ENCODE measurements at places on chromosomes 7 and 10.

- DNase-seq: no peak
These were observed 112.2 kb upstream of the RAB18 start for GRCh38 chr10:27391916-27392315.

- no peak for DNase-seq
These were observed 361.7 kb upstream of the ETV1 start for GRCh38 chr7:14351167-14351566.

- no peak for DNase-seq
These were observed 32.8 kb upstream of the FAM20C start for GRCh38 chr7:159370-160270.

DNA sequence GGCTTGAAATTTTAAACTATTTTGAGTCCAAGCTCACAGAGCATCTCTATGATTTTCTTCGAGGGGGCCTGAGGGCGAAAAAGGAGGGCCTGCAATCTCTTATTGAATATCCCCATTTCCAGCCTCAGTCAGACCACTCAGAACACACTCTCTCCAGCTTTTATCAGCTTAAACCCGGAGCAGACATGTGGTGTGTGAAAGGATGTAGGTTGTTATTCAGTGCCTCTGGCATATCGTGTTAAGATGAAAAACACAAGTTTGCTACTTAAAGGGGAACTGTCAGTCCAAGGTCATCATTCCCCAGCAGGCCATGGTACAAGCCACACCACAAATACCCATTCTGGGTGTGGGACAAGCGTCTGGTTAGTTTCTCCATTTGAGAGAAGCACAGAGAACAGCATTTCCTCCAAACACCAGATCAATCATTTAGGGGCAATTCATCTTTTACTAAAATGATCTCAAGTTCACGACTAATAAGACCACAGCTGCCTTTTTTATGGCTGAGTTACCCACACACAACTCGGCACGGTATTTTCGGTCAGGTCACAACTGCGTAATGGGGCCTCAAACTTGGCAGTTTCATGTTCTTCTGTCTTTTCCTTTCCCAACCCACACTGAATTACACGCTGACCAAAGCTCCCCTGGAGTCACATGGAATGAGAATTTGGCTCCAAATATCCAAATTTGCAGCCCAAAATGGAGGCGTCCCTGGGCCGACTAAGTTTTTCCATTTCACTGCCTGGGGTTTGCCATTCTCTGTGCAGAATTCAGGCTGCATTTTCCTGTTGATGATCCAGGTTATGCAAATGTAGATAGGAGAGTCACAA lies 188.4 kb downstream of the SEM1 start:
- DNase-seq: no peak

DNA sequence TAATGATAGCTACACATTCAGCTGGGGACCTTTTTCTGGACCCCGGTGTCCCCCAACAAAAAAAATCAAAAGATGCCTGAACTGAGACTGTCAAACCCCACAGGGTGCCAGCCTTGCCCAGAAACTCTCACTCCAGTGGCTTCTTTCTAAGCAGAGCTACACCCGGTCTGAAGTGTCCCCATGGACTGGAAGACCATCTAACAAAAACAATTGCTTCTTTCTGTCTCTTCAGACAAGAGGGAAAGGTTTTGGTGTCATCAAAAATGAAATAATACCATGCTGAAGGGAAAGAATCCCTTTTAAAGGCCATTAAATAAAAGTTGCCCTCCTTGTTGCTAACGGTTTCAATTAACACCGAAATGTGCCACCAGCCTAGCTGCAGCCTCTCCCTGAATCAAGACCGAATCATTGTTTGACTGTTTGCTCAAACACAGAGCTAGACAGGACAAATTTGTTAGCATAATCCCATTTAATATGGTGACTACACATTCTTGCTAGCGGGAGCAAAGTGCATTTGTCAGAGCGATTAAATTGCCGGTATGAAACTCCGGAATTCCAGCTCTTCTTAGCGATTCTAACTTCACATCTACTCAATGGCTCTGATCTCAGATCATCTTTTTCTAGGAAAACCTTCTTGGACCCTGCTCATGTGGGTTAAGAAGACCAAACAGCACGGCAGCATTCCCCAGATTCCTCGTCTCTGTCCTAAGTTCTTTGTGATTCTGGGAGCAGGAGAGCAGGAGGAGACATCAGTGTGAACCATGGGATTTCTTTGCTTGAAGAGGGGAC lies 397.5 kb upstream of the PRKCQ start:
- DNase-seq: no peak

DNA sequence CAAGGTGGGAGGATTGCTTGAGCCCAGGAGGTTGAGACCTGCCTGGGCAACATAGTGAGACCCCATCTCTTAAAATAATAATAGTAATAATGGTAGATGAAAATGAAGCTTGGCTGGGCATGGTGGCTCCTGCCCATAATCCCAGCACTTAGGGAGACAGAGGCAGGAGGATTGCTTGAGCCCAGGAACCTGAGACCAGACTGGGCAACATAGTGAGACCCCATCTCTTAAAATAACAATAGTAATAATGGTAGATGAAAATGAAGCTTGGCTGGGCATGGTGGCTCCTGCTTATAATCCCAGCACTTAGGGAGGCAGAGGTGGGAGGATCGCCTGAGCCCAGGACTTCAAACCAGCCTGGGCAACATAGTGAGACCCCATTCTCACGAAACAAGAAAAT lies 49.5 kb upstream of the LMTK2 start:
- DNase-seq: no peak

DNA sequence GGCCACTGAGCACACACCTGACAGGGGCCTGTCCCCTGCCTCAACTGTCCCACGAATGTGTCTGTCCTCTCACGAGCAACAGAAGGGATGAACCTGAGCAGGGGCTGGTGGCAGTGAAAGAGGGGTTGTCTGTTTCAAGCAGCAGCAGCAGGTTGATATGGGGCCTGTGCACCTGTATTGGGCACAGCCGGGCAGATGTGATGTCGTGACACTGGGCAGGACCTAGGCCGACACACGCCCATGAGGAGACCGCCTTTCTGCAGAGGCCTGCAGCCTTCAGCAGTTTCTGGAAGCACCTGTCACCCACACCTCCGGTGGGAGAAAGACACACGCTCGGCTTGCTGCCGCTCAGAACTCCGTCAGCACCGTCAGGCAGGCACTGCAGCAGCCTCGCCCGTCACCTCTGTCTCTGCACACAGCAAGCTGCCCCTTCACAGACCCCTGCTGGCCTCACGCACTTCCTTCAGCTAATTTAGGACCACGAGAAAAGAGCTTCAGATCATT lies 48.5 kb downstream of the AMZ1 start:
- DNase-seq: no peak

- DNase-seq: no peak
These were observed 643.6 kb downstream of the SORCS3 start for GRCh38 chr10:105284476-105285215.

DNA sequence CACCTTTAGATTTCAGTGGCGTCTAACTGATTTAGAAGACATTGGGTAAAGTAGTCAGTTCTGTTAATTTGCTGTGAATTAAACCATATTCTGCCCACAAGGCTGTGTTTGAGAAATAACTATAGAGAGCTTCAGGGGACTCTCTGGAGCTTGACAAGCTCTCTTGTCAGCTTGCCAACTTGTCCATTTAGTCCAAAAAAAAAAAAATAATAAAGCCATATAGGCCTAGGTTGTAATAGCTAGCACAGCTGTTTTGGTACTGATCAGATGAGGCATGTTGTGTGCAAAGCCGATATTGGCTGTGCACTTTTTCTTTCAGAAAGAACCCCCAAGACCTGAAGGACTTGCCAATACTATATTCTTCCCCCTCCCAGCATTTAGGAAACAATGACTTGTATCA lies 20.2 kb upstream of the ZNF282 start:
- no peak for DNase-seq

GRCh38 chr7:135158874-135159273 lies 11.0 kb downstream of the TMEM140 start:
- no peak for DNase-seq

GRCh38 chr10:98608411-98608810 lies 161.7 kb upstream of the HPS1 start:
- DNase-seq: no peak

- no peak for DNase-seq
These were observed 1.7 kb downstream of the URGCP start for GRCh38 chr7:43904533-43905208.

DNA sequence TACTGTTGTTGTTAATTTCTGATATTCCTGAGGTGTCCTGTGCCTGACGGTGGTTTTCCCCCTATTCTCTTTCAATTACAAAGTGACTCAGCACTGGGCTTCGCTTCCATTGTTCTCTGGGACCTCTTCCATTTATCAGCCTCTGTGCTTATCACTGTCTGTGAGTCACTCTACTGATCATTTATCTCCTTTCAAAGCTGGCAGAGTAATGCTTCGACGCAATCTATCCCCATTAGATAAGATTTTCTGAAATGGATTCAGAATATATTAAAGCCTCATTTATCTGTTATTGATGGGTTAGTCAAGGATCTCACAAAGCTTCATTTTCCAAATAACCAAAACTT lies 679.2 kb downstream of the SDK1 start:
- DNase-seq: no peak

DNA sequence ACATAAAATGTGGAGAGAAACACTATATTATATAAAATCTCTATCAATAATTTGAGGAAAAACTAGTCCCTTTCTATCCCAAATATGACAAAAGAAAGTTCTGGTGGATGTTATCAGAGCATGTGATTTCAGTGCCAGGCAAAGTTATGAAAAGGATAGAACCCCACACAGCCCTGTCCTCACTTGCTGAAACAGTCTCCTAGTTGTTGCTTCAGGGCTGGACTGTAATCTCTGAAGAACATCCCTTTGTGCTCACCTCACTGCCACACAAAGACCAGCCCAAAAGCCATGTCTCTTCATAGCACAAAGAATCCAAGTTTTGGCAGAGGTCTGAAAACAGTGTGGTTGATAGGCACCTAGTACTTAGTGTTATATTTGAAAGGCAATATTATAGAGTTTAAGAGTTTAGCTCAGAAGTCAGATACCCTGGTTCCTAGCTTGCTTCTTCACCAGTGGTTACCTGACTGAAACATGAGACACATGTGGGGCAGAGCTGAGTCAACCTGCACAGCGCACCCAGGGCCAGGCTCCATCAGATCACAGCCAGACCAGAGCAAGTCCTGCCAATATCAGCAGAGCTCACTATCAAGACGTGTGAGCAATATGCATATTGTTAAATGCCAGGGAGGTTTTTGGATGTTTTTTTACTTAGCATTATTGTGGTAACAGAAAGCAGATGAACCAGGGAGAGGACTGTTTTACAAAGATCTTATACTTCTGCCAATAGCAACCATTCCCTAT lies 25.0 kb downstream of the CYP3A7 start:
- no peak for DNase-seq

GRCh38 chr7:128299109-128299607 lies 44.5 kb downstream of the RBM28 start:
- DNase-seq: no peak

- no peak for DNase-seq
These were observed 7.6 kb upstream of the ADAMTS14 start for GRCh38 chr10:70664702-70665195.

DNA sequence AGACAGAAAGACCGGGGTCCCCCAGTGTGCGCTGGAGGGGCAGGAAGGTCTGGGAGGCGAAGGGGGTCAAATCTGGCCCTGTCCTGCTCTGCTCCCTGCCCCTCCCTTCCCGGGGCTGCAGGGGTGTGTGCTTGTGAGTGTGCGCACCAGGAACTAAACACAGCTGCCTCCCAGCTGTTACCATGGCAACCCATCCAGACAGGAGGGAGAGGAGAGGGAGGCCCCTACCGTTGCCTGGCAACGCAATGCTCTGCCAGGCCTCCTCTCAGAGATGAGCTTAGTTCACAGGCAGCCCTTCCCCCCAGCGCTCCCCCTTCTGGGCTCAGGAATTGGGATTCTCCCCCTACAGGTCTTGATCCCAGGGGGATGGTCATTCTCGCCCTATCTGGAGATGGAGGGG lies 6.1 kb downstream of the NYAP1 start:
- no peak for DNase-seq

- no peak for DNase-seq
These were observed 14.8 kb upstream of the GLCCI1 start for GRCh38 chr7:7953806-7954205.

- no peak for DNase-seq
These were observed 30.4 kb upstream of the PPIF start for GRCh38 chr10:79316671-79317431.

- no peak for DNase-seq
These were observed 76.1 kb upstream of the CPXM2 start for GRCh38 chr10:123967626-123968243.

DNA sequence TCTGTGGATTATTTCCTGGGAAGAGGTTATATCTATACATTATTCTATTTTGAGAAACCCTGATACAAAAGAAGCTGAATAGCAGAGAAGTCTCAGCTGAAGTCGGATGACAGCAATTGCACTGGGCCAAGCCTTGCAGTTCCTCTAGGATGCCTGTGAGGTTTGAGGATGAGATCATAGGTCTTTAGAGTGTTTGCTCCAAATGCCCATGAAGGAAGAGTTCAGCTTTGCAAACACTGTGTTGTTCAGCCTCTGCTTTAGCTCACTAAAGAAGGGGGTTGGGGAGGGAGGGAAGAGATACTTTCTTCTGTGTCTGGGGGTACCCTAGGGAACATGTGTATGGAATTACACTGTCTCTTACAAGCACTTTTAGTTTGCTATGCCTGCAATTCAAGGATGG lies 282.5 kb upstream of the NRP1 start:
- no peak for DNase-seq

GRCh38 chr10:130869179-130869841 lies 442.2 kb downstream of the TCERG1L start:
- no peak for DNase-seq

- DNase-seq: no peak
These were observed 7.5 kb downstream of the KCP start for GRCh38 chr7:128902761-128903585.

GRCh38 chr10:62384447-62385081 lies 10.4 kb downstream of the ZNF365 start:
- no peak for DNase-seq

GRCh38 chr7:50266635-50267386 lies 37.7 kb upstream of the IKZF1 start:
- peak; percentile 69 for DNase-seq

- DNase-seq: no peak
These were observed 134.9 kb downstream of the ADRA2A start for GRCh38 chr10:111211706-111212105.
